ENCODE measurements at places on chromosomes 7 and 10.

DNA sequence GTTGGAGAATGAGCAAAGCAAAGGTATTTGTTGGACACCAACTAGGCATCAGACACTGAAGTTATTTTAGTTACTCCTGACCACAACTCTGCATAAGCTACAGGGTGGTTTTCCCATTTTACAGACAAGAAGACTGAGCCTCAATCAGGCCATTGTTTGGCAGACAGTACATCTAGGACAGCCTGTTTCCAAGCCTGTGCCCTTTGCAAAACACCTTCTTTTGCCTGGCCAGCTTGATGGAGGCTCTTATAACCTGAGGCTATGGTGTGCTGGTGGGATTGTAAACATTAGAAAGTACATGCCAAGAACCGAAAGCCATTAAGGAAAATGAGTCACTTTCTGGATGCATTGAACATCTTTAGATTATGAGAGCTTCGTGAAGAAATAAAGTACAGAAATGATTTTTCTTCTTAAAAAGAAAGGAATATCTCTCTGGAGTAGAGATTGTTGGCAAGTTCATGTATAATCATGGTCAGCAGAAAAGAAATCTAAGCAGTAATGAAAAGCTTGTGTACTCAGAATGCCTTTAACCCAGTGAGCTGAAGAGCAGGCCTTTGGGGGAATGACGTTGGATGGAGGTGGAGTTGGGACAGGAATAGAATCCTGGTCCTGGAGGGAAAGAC lies 140.6 kb downstream of the KIAA1217 start:
- no peak for DNase-seq

GRCh38 chr7:29588900-29589696 lies 25.5 kb downstream of the PRR15 start:
- DNase-seq = peak; percentile 5

- no peak for DNase-seq
These were observed 35.5 kb downstream of the LRMDA start for GRCh38 chr10:75466886-75467285.

DNA sequence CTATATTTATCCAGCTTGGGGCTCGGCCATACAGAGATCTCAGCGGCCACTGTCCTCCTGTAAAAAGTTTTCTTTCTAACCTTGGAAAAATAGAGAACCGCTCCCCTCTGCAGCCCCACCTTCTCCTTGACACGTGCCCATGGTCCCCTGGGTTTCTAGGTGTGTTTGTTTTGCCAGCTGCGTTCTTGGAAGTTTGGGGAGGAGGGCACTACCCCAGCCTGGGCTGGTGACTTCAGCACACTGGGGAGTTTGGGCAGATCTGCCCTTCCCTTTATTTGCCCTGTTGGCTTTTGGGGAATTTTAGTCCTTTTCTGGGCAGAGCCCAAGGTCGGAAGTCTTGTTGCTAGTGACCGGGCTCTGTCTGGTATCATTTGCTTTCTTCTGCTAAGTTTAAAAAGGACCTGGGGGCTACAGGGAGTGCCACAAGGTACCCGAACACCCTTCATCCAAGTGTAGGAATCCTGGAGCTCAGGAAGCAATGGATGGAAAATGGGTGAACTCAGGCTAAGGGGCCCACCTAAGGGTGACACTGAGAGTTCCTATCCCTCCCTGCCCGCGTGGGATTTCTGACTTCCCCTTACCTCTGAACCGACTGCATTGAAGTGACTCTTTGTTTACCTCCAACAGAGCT lies 1.7 kb downstream of the ADAMTS14 start:
- no peak for DNase-seq

GRCh38 chr7:90298145-90299038 lies 22.7 kb downstream of the FAM237B start:
- DNase-seq = no peak

GRCh38 chr10:11450427-11450826 lies 161.0 kb downstream of the USP6NL start:
- no peak for DNase-seq

DNA sequence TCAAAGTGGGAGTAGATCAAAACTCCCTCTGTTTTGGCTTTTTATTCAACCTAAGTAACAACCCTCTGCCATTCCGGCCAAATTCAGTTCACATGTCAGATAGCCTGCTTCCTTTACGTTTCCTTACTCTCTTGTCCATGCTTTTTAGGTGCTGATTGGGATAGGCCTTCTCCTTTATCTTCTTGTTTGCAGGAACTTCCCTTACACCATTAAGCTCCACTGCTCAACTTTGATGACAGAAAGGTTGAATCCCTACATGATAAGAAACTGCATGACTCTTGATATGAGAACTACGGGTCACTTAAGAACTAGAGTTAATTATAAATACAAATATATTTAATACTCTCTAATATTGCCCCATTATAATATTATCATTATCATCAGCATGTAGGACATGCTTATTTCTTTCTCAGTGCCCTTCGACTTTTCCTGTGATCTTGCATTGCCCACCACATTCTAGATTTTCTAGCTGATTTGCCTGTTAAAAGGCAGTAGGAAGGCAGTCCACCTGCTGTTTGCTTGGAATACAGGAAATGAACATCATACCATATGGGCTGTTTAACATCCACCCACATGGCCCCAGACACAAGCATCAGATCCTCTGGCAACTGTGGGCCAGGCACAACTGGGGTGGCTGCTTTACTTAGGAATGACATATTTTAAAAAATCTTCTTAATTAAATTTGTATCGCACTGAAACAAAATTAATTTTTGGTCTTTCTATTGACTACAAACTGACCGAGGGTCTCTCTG lies 59.7 kb upstream of the CCDC6 start:
- no peak for DNase-seq

GRCh38 chr7:142889816-142890215 lies 4.3 kb upstream of the TRPV6 start:
- no peak for DNase-seq

DNA sequence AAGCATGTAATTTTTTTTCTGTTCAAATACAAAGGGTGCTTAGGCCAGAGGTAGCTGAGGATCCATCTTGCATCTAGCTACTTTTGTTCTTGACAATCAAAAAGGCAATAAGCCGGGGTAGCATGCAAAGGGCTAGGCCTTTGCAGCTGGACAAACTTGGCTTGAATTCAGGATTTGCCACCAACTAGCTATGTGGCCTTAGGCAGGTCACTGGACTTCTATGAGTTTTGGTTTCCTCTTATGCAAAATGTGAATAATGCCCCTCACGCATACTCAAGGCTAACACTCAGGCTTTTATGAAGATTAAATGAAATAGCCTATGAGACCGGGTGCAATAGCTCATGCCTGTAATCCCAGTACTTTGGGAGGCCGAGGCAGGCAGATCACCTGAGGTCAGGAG lies 19.3 kb downstream of the GFRA1 start:
- DNase-seq = no peak

DNA sequence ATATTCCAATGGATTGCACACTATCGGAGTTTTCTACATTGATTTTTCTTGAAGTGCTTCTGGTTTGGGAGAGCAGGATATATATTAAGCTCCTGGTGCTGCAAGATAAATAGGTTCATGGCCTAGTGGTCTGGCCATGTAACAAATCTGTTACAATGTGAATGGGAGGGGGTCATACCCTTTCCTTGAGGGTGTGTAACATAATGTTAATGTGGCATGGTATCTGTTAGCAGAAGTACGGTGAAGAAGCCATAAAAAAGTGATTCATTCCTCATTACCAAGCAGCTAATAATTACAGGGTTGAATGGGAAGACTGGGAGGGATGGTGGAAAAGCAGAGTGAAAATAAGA lies 61.2 kb downstream of the INHBA start:
- DNase-seq = no peak

- no peak for DNase-seq
These were observed 112.8 kb downstream of the PTEN start for GRCh38 chr10:87976101-87976743.

DNA sequence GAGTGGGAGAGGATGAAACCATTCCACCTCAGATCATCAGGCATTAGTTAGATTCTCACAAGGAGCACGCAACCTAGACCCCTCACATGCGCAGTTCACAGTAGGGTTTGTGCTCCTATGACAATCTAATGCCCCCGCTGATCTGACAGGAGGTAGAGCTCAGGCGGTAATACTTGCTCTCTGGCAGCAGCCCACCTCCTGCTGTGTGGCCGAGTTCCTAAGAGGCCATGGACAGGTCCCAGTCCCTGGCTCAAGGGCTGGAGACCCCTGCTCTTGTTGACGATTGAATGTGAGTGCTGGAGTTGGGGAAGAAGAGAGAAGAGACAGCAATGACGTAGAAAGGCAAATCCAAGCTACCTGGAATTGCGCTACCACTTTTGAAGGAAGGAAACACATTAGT lies 267.2 kb downstream of the TFEC start:
- no peak for DNase-seq

DNA sequence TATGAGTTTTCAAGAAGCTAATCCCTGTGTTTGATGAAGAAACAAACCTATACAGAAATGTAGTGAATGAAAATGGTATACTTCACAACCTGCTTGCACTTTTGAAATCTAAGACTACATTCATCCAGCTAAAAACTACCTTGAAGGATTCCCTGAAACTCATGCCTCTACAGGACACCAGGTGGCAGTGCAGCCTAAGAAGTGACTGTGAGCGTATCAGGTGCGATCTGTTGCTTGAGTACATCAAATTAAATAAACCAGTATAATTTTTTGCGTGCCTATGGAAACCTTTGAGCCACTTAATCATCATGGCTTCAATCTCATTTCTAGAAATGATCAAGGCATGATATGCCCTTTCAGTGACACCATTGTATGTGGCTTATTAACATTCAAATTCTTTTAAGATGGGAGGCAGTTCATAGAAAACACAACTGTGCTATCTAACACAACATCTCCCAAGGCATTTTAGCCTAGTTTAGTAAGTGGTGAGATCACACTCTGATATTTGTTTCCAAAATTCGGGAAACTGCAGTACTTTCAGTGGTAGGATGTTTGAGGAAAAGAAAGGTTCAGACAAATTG lies 57.4 kb downstream of the PPP1R17 start:
- DNase-seq = peak; percentile 11

GRCh38 chr10:78318305-78318704 lies 284.6 kb downstream of the RPS24 start:
- DNase-seq = no peak

DNA sequence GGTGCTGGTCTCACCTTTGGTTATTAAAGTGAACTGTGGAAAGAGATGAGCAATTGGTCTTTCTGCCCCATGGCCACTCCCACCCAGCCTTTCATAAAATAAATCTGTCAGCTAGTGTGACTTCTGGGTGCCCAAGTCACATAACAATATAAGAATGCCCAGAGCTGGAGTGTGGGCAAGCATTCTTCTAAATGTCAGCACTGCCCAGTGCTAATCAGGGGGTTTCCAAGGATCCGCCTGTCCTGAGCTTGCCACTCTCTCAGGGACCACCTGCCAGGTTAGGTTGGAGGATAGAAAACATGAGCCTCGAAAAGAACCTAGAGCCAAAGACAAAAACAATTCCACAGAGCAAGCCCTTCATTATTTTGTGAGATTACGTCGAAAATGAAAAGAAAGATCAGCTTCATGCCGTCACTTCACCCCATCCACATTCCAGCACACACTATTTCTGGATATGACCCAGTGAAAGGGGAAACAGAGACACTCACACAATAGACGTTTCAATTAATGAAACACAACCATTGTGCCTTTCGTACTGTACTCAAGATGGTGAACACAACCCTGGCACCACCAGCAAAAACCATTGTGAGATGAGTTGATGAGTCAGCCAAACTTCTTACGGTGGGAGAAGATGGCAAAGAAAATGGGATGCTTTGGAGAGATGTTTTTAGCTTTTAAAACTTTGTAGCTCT lies 30.8 kb downstream of the SCRN1 start:
- no peak for DNase-seq

- DNase-seq = no peak
These were observed 45.1 kb upstream of the GSAP start for GRCh38 chr7:77461246-77461645.

GRCh38 chr7:75945297-75946168 lies 30.6 kb downstream of the POR start:
- peak; percentile 26 for DNase-seq

DNA sequence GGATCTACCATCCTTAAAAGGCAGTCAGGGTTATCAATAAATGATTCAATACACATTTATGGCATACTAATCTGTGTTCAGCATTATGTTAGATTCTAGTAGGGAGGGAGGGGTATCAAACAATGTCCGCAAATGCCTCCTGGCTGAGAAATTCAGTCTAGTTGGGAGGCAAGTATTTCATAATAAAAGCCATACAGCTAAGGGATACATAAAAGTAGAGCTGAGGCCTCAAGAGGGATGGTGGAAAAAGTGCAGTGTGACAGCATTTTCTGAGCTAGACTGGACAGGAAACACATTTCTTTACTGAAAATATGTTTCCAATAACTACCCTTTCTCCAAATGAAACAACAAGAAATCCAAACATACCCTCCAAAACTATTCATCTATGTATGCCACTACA lies 152.8 kb upstream of the LRRN3 start:
- DNase-seq = no peak

DNA sequence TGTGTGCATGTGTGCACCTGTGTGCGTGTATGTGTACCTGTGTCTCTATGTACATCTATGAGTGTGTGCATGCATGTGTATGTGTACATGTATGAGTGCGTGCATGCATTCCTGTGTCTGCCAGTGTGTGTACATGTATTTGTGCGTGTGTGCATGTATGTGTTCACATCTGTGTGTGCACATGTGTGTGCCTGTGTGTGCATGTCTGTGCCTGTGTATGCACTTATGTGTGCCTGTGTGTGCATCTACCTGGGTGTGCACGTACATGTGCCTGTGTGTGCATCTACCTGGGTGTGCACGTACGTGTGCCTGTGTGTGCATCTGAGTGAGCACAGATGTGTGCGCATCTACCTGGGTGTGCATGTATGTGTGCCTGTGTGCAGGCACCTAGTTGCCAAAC lies 102.2 kb upstream of the DIP2C start:
- DNase-seq = no peak

- DNase-seq = no peak
These were observed 42.6 kb upstream of the ANAPC16 start for GRCh38 chr10:72173262-72173618.

DNA sequence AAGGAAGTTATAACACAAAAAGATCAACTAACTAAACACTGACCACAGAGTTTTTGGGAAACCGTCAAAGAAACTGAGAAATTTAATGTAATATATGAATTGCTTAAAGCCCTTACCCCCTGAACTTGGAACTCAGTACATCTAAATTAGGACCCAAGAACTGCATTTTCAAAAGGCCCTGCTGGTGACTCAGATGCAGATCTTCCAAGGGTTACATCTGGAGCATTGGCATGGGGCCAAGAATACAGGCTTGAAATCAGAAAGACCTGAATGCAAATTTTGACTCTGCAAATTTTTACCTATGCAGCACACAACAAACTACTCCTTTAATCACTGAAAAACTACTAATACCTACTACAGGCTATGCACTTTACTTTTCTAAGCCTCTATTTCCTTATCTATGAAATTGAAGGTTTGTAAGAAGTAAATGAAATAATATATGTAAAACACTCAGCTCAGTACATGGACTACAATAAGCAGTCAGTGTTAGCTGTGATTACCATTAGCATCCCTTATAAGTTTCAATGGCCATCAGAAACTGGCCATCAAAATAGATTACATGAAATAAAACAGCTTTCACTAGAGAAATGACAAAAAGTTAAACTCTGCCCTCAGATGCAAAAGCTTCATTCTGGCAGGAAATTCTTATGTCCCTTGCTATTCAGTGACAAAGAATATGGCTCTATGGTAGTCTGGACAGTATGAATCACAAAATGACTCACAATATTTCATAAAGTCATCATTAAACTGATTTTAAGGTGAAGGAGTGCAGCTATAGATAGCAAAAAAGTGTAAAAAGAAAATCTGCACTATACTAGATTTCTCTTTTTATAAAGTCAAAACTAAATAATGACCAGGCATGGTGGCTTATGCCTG lies 43.6 kb downstream of the NSUN6 start:
- no peak for DNase-seq

- no peak for DNase-seq
These were observed 39.2 kb downstream of the CD36 start for GRCh38 chr7:80677629-80678028.

- DNase-seq = no peak
These were observed 1.7 kb upstream of the SPACDR start for GRCh38 chr7:100465702-100466311.
